Naive B cell (primary cell): ENCODE measurements at places on chromosomes 3 and 15.

GRCh38 chr3:121661376-121661775 lies 673 bp upstream of the HCLS1 start:
- H3K36me3 ChIP-seq, result peaks cover 55% of the 10 kb centered on the region
- no peak overlapping the region for H3K4me3 ChIP-seq
- peak overlapping the region; percentile 99 for H3K27ac ChIP-seq
- DNase-seq, result no peak

GRCh38 chr15:25671132-25671531 lies 192.0 kb downstream of the ATP10A start:
- DNase-seq, result no peak
- no peaks in the 10 kb centered on the region for H3K4me1 ChIP-seq
- H3K27ac ChIP-seq, result no peak overlapping the region
- H3K27me3 ChIP-seq, result peaks cover 10% of the 10 kb centered on the region
- H3K4me3 ChIP-seq, result no peak overlapping the region

DNA sequence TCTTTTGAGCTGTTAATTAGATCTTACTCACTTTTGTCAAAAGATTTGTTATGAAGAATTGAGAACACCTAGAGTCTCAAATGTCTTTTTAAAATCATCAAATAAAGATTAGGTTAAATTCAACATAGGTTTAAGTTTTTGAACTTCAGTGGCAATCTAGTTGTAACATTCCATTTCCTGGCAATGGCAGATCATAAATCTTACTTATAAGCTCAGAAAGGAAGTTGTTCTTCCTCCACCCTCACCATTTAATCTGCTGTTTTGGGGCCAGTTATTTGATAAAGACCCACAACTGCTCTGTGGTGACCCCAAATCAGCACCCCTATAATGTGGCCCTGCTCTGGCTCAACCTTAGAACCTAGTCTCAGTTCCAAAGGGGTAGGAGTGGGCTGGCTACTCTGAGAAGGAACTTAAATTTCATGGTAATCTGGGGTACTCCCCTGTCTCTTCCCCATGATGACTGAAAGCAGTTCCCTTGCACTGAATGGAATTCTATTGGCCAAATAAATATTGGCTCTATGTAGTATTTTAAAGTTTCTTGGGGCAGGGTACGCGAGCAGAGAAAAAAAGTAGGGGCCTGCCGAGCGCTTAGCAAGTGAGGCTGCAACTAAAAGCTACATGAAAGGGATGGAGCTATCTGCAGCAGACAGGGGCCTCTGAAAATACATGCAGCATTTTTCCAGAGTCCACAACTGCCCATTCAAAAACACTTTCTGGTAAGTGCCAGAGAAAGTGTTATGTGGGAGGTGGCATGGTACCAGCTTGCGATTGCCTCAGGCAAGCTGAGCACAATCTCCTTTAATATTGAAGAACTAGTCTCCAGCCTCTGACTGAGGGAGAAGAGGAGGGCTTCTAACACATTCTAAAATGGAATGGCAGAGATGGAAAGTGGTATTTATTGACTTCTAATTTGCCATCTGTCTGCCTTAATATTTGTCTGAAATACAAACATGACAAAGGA lies 103.6 kb upstream of the RASGRP1 start:
- peaks cover 38% of the 10 kb centered on the region for H3K4me1 ChIP-seq
- no peaks in the 10 kb centered on the region for H3K36me3 ChIP-seq
- H3K27me3 ChIP-seq, result no peaks in the 10 kb centered on the region
- peak overlapping the region; percentile 20 for H3K4me3 ChIP-seq

DNA sequence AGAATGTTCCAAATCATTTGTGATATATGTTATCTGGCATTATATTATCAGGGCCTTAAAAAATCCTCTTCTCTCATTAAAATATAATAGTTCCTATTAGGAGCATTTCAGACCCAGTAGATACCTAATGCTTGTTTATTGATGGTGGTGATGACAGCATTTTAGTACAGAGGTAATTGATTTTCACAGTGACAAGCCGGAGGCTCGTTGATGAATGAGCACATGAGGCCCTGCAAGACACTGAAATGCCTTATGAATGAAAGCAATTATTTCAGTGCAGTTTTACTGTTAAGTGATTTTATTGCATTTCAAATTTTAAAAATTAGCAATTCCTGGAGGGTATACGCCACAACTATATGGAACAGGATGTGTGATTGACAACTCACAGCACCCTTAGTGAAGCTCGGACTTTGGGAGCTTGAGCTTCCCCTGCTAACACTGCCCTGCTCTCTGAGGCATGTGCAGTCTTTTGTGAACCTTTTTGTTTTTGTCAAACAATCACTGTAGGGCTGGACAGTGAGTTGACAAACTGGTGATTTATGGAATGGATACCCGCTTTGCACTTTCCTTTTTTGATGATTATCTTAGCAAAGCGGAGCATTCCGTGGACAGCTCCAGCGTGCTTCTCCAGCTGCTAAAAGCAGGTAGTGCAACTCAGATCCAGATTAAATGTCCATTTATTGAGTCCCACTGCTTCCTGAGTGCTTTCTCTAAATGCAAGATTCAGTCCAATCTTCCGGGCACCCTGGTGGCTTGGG lies 187.0 kb upstream of the ATP10A start:
- H3K27ac ChIP-seq, result no peak overlapping the region
- no peaks in the 10 kb centered on the region for H3K4me1 ChIP-seq
- peaks cover 17% of the 10 kb centered on the region for H3K27me3 ChIP-seq
- H3K4me3 ChIP-seq, result no peak overlapping the region
- DNase-seq, result no peak
- H3K36me3 ChIP-seq, result no peaks in the 10 kb centered on the region

GRCh38 chr3:126927401-126927750 lies 55.5 kb upstream of the PLXNA1 start:
- H3K4me1 ChIP-seq, result peaks cover 25% of the 10 kb centered on the region
- H3K27me3 ChIP-seq, result no peaks in the 10 kb centered on the region
- no peak overlapping the region for H3K27ac ChIP-seq
- no peak for DNase-seq
- no peak overlapping the region for H3K4me3 ChIP-seq
- H3K36me3 ChIP-seq, result peaks cover 5% of the 10 kb centered on the region

DNA sequence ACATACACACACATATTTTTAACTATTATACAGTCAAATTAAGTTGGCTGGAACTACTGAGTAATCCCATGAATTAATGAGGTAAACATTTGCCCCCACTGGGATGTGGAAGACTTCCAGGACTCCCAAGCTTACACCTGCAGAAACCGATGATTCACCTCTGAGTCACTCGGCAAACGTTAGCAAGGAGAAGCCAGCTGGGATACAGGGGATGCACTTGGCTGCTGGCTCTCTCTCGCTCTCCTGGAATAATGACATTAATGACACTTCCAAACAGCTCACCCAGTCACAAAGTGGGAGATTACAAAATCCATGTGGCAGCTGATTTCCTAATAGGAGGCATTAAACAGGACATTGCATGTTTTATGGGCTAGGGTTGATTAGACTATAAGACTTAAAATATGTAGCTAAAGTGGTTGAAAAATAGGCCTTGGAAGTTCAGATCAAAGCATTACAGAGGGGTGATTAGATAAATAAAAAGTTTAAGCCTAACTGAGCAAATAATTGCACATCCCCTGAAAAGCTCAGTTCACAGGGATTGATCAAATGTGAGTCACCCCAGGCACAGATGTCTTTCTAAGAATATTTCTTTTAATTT lies 500.9 kb downstream of the SOX2 start:
- no peaks in the 10 kb centered on the region for H3K36me3 ChIP-seq
- DNase-seq, result no peak
- H3K4me3 ChIP-seq, result no peak overlapping the region
- no peaks in the 10 kb centered on the region for H3K27me3 ChIP-seq
- no peaks in the 10 kb centered on the region for H3K4me1 ChIP-seq

DNA sequence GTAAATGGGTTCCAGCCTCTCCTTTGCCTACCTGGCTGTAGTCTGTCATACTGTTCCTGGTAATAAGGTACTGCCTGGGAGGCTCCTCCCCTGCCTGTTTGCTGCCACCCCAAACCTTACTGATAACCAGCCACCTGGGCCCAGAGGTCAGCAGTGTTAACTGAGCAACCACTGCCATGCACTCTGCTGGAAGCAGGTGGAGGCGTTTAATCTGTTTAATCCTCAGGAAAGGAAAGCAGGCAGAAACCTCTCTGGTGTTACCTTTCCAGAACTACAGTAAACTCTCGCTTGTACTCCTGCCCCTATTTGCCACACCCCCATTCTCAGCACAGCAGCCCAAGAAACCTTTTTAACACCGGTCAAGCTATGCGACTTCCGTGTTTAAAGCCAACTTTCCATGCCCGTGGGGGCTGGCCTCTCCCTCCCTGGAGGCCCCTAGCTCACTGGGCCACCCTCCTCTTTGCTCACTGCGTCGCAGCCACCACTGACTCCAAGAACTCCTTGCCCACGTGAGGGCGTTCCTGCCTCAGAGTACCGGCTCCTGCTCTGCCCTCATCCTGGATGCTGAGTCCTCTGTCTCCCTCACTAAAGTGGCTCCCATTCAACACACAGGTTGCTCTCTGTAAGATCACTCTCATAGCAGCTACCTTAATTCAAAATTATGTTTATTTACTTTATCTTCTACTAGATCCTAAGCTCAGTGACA lies 8.3 kb downstream of the BDH1 start:
- H3K27me3 ChIP-seq, result no peaks in the 10 kb centered on the region
- peaks cover 12% of the 10 kb centered on the region for H3K4me1 ChIP-seq
- H3K4me3 ChIP-seq, result no peak overlapping the region
- H3K27ac ChIP-seq, result peak overlapping the region; percentile 65
- H3K36me3 ChIP-seq, result no peaks in the 10 kb centered on the region
- DNase-seq, result no peak

- no peak overlapping the region for H3K27ac ChIP-seq
- H3K4me1 ChIP-seq, result no peaks in the 10 kb centered on the region
- DNase-seq, result no peak
- H3K36me3 ChIP-seq, result no peaks in the 10 kb centered on the region
- H3K4me3 ChIP-seq, result no peak overlapping the region
- H3K27me3 ChIP-seq, result no peaks in the 10 kb centered on the region
These were observed 1088.9 kb downstream of the NAALADL2 start for GRCh38 chr3:175948041-175948440.

GRCh38 chr15:58538225-58538727 lies 106.5 kb downstream of the LIPC start:
- H3K36me3 ChIP-seq, result no peaks in the 10 kb centered on the region
- H3K27me3 ChIP-seq, result no peaks in the 10 kb centered on the region
- no peaks in the 10 kb centered on the region for H3K4me1 ChIP-seq
- no peak overlapping the region for H3K4me3 ChIP-seq
- H3K27ac ChIP-seq, result no peak overlapping the region

GRCh38 chr3:157086060-157086750 lies 73.7 kb downstream of the CCNL1 start:
- H3K27me3 ChIP-seq, result no peaks in the 10 kb centered on the region
- peaks cover 33% of the 10 kb centered on the region for H3K4me1 ChIP-seq
- DNase-seq, result no peak
- no peaks in the 10 kb centered on the region for H3K36me3 ChIP-seq
- no peak overlapping the region for H3K27ac ChIP-seq

DNA sequence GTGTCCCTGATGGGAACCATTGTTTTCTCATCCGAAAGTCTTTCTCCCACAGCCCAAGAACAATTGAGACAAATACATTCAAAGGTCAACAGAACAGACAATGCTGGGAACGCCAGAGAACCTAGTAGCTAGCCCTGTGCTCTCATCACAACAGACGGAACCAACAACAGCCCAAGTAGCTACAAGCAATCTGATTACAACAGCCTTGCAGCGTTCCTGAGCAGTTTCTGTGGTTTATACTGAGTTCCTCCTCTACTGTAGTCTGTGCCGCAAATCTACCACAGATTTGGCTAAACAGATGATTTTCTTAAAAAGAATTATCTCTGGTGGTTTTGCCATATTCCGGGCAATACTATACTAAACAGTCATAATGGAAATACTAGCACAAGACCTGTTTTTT lies 435.6 kb downstream of the MECOM start:
- peaks cover 42% of the 10 kb centered on the region for H3K27me3 ChIP-seq
- H3K36me3 ChIP-seq, result no peaks in the 10 kb centered on the region
- no peak overlapping the region for H3K27ac ChIP-seq
- no peak overlapping the region for H3K4me3 ChIP-seq
- DNase-seq, result no peak

GRCh38 chr3:58073301-58074108 lies 65.3 kb downstream of the FLNB start:
- peaks cover 18% of the 10 kb centered on the region for H3K4me1 ChIP-seq
- DNase-seq, result no peak
- H3K36me3 ChIP-seq, result no peaks in the 10 kb centered on the region
- H3K4me3 ChIP-seq, result no peak overlapping the region
- H3K27ac ChIP-seq, result peak overlapping the region; percentile 16

- no peaks in the 10 kb centered on the region for H3K36me3 ChIP-seq
- DNase-seq, result no peak
- peak within 1 kb of the TSS; percentile 82 for H3K4me3 ChIP-seq
- peaks cover 44% of the 10 kb centered on the region for H3K27me3 ChIP-seq
- H3K27ac ChIP-seq, result peak within 1 kb of the TSS; percentile 50
- peaks cover 11% of the 10 kb centered on the region for H3K4me1 ChIP-seq
These were observed at the start of gene FSTL1 for GRCh38 chr3:120450600-120451271. FSTL1 (minus strand) TSS chr3:120450992; CDS start chr3:120450746, 246 bp downstream.

DNA sequence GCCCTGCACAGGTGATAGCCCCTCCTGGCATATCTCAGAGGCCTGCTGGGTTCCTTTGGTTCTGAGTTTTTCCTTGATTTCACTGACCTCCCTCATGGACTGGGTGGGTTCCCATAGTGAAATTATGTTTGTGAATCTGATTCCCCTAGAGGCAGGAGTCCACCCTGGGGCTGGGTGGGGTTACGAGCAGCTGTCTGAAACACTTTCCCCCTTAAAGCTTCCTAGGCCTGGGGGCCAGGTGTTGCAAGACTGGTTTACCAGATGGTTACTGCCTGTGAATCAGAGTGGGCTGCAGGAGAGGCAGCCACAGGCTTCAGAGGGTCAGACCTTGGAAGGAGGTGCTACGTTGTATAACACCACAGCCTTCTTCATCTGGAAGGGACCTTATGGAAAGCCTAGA lies 34.3 kb downstream of the IL20RB start:
- no peak overlapping the region for H3K4me3 ChIP-seq
- no peaks in the 10 kb centered on the region for H3K27me3 ChIP-seq
- no peaks in the 10 kb centered on the region for H3K4me1 ChIP-seq

DNA sequence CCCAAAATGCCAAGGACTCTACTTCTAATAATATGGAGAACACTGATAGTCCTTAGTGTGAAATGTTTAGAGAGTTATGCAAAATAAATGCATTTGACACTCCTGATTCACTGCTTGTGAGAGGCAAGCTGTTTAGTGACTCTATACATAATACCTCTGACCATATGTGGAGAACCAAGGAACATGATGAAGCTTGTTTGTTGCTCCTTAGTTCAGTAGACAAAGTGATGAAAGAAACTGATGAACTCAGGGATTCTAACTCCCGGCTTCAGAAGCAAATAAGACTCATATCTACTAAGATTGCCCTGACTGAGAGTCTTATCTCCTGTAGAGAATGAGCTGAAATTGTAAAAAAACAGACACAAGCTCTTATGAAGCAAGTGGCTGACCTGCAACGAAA lies 41.3 kb downstream of the PEX5L start:
- no peak overlapping the region for H3K27ac ChIP-seq
- no peak for DNase-seq
- H3K4me3 ChIP-seq, result no peak overlapping the region
- H3K4me1 ChIP-seq, result no peaks in the 10 kb centered on the region

- H3K4me3 ChIP-seq, result no peak overlapping the region
- no peaks in the 10 kb centered on the region for H3K4me1 ChIP-seq
- no peak overlapping the region for H3K27ac ChIP-seq
- no peak for DNase-seq
These were observed 153.8 kb downstream of the SHQ1 start for GRCh38 chr3:72694398-72694797.

- H3K27me3 ChIP-seq, result no peaks in the 10 kb centered on the region
- H3K4me1 ChIP-seq, result peaks cover 13% of the 10 kb centered on the region
- H3K4me3 ChIP-seq, result peak overlapping the region; percentile 23
- no peak for DNase-seq
- H3K36me3 ChIP-seq, result peaks cover 39% of the 10 kb centered on the region
These were observed 56.9 kb downstream of the ROPN1B start for GRCh38 chr3:126025862-126026261.
